ENCODE measurements at places on chromosomes 7 and 10.
A peak's percentile ranks its signal among the peaks of the same experiment; 100 is the strongest.

DNA sequence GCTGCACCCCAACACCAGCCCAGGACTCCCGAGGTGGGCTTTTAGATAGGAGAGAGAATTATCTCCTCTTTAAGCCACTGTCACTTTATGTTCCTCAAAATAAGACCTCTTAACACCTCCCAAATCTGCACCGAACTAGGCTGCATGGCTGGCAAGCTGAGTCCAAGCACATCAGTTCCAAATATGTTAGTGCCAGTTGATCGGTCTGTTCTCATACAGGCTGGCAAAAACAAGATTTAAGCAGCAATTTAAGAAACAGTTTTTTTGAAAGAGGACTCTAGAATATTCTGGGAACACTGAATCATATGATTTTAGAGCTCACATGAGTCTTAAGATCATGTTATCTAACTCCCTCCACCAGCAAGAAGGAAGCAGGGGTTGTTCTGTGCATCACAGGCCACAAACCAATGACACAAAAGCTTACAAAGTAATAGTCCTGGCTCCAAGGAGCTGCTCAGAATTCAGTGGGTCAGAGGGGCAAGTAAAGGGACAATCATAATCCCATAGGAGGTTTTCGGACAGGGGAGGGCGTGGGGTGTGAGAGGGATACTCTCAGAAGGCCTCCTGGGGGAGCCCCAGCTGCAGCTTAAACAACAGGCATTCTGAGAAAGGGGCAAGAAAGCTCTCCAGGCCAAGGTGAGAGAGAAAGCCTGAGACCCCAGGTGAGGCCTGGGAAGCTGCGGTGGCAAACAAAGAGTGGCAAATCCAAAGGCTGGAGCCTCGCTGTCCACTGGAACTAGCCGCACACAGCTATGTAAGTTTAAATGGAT lies 7.1 kb downstream of the COBL start:
- H3K36me3 ChIP-seq = no peaks in the 10 kb centered on the region
- H3K27me3 ChIP-seq = peaks cover 2% of the 10 kb centered on the region
- no peak overlapping the region for H3K27ac ChIP-seq
- peak; percentile 37 for DNase-seq
- H3K4me1 ChIP-seq = peaks cover 37% of the 10 kb centered on the region

GRCh38 chr10:4267086-4267773 lies 482.2 kb upstream of the KLF6 start:
- no peak overlapping the region for H3K27ac ChIP-seq
- H3K4me3 ChIP-seq = no peak overlapping the region
- H3K36me3 ChIP-seq = no peaks in the 10 kb centered on the region
- no peaks in the 10 kb centered on the region for H3K4me1 ChIP-seq
- DNase-seq = no peak

- peaks cover 28% of the 10 kb centered on the region for H3K4me1 ChIP-seq
- H3K27me3 ChIP-seq = no peaks in the 10 kb centered on the region
- H3K36me3 ChIP-seq = no peaks in the 10 kb centered on the region
- peak overlapping the region; percentile 64 for H3K27ac ChIP-seq
- H3K4me3 ChIP-seq = peak overlapping the region; percentile 17
Observed at GRCh38 chr7:15778191-15778590, 91.7 kb upstream of the MEOX2 start.

- H3K4me1 ChIP-seq = peaks cover 40% of the 10 kb centered on the region
- peak overlapping the region; percentile 93 for H3K27ac ChIP-seq
- H3K4me3 ChIP-seq = peak overlapping the region; percentile 99
- H3K27me3 ChIP-seq = no peaks in the 10 kb centered on the region
- peak; percentile 67 for DNase-seq
- H3K36me3 ChIP-seq = peaks cover 24% of the 10 kb centered on the region
Observed at GRCh38 chr10:21518149-21518640, 7.3 kb downstream of the SKIDA1 start.

Measured in neural progenitor cell (in vitro differentiated cells).